ENCODE measurements at places on chromosomes 13 and 19. TPM values are rescaled to one million over a fixed set of nuclear protein-coding genes. Genes with fewer than 3 reads are reported as not detected.

- no peak for DNase-seq
- peaks cover 7% of the 10 kb centered on the region for H3K4me1 ChIP-seq
- no peak overlapping the region for H3K4me3 ChIP-seq
- H3K36me3 ChIP-seq: peaks cover 35% of the 10 kb centered on the region
- no peak overlapping the region for H3K27ac ChIP-seq
- peaks cover 52% of the 10 kb centered on the region for H3K27me3 ChIP-seq
Observed at GRCh38 chr19:17868669-17869068, 3.1 kb upstream of the SLC5A5 start.

- peak overlapping the region; percentile 18 for H3K4me3 ChIP-seq
Observed at GRCh38 chr19:2602391-2603181, 99.9 kb downstream of the GNG7 start.

RUVBL2 gene
- 80.4 TPM for total RNA-seq

GRCh38 chr13:98994896-98995295 is 17.0 kb upstream of the DOCK9 start:
- no peaks in the 10 kb centered on the region for H3K4me1 ChIP-seq
- H3K36me3 ChIP-seq: no peaks in the 10 kb centered on the region
- no peak for DNase-seq
